ENCODE measurements at places on chromosomes 7 and 10.
A peak's percentile ranks its signal among the peaks of the same experiment; 100 is the strongest.

- DNase-seq: no peak
Measured at GRCh38 chr7:89857767-89858166, 296.5 kb upstream of the STEAP1 start.

DNA sequence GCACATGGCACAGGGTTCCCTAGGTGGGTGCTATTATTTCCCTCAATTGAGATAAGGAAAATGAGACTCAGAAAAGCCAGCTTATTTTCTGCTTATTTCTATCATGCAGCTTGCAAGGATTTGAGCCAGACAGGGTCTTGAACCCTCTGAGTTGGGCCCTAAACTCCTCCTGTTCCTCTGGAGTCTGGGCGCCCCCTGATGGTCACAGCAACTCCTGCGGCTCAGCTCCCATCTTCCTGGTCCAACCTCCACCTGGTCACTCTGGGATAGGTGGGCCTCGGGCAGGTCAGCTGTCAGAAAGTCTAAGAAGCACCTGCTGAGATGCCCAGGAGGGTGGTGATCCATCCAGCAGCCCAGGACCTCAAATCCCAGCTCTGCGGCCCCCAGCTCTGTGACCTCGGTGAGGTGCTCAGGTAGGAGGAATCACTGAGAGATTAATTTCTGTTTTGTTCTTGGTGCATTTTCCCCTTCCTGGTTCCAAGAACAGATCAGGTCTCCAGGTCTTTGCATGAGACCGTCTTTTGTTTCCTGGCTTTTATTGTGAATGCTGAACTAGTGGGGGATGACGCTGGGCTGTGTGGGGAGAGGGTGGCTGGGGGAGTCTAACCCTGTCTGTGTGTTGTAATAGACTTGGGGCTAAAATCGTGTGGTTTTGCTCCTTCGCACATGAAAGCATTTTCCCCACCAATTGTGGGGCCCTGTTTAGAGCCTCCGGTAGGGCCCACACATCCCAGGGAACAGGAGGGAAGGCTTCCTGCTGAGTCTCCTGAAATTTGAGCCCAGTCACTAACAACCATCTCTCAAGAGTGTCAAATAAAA lies 32.8 kb downstream of the TMEM130 start:
- DNase-seq: no peak

DNA sequence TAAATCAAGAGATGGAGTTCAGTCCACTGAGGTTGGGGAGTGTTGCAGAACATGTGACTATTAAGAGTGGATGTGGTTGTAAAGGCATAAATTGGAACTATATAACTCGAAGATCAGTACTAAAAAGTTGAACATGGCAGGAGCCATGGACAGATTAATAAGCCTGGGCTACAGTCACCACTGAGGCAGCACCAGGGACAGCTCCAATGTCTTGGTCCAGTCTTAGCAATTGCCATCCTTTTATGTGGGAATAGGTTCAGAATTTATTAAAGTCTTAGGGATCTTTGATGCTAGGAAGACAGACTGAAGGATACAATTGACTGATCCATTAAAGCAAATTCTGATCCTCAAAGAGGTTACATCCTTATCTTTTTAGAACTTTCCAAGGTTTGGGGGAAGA lies 156.6 kb downstream of the ADRA2A start:
- no peak for DNase-seq

GRCh38 chr10:63374991-63375390 lies 90.8 kb downstream of the JMJD1C start:
- DNase-seq: no peak

DNA sequence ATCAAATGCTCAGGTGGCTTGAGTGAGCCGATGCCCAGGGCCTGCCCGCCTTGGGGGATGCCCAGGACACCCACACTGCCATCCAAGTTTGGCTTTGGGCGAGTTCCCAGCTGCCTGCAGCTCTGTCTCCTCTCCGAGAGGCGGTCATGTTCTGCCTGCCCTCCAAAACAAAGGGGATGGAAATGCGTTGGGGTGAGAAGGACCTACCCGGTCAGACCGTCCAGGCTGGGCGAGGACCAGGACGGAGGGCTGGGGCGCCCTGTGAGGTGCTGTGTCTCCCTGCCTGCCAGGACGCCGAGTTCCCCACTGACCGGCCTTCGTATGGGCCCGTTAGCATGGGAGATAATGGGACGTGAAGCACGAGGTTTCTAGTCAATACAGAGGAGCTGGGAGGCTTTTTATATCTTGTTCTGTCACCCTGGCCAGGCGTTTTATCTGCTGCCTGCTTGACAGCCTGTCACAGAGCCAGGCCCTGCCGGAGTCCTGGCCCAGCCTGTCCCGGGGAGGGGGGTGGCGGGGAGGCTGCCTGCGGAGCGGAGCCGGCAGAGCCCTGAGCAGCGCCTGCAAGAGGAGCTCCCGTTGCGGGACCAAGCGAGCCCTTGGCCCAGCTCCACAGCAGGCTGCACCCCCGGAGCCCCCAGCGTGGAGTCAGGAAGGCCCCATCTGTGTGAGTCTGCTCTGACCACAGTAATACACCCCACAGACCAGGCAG lies 22.0 kb upstream of the ELFN1 start:
- DNase-seq: no peak

DNA sequence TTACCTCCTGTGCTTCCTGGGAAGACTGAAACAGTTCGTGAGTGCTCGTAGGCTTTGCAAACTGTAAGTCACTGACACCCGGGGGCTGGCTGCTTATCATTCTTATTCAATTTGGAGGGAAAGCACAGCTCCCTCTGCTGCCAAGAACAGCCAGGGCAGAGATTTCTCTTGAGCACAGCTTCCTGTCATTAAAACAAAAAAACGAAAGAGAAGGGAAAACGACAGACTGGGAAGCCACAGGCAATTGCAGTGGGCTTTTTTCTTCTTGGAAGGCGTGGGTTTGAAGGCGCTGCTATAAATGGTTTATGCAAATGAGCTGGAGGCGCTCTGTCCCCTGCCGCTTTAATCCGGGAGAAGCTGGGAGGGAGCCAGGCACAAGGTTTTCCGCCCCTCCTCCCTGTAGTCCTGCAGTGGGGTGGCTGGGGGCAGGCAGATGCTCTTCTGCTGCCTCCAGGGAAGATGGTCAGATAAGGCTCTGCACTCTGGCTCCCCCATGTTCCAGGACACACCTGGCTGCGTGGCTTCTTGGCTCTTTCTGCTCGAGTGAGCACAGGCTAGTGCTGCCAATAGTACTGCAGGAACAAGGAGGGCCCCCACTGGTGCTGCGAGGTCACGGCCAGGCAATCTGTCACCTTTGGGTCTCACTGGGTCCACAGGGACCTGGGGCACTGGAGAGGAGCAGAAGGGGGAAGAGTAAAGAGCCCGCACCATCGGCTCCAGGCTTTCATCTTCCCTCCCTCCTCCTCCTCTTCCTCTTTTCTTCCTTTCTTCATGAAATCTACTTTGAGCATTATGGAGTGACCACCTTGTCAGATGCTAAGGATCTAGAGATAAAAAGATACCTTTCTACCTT lies 49.5 kb downstream of the NEURL1 start:
- peak; percentile 41 for DNase-seq

GRCh38 chr7:36690514-36691187 lies 33.6 kb downstream of the AOAH start:
- DNase-seq: no peak

GRCh38 chr7:116024826-116025809 lies 5.4 kb downstream of the TFEC start:
- DNase-seq: no peak

- DNase-seq: no peak
Measured at GRCh38 chr10:29603223-29603896, 31.4 kb downstream of the SVIL start.

DNA sequence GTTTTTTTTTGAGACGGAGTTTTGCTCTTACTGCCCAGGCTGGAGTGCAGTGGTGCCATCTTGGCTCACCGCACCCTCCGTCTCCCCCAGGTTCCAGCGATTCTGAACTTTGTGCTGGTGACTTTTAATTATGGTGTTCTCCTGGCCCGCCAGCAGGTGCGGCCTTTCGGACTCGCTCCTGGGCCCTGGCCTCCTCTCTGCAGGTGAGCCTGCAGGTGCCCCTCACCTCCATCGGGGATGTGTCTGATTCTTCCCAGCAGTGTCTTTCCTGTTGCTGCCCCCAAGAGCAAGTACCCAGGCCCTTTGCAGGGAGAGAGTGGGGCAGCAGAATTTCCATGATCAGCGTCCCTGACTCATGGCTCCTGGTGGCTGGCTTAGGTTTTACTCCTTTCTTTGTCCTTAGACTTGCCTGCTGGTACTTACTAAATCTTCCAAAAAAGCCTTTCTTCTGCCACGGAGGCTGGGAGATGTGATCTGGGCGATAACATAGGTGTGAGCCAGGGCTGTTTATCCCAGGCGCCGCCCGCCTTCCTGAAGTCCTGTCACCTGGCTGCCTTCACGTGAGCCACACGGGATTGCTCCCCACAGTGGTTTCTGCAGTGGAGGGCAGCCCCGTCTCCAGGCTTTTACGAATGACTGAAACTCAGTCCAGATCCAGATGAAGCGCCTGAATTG lies 10.7 kb downstream of the WIPI2 start:
- no peak for DNase-seq

DNA sequence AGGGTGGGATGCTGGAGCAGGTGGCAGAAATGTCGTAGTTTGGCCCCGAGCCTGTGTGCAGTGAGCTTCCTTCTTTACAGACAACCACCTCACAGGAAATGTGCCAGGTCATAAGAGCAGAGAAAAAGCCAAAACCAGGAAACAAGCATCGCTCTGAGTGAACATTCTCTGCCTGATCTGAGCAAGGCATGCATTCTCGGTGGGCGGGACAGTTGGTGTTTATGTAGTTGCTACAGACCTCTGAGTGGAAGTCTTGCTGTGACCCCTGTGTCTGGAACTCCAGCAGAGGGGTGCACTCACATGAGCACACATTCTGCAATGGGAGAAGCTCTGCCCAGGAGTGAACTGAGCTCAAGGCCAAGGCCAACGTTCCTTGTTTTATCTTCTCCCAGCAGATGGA lies 230.1 kb downstream of the TCERG1L start:
- no peak for DNase-seq

DNA sequence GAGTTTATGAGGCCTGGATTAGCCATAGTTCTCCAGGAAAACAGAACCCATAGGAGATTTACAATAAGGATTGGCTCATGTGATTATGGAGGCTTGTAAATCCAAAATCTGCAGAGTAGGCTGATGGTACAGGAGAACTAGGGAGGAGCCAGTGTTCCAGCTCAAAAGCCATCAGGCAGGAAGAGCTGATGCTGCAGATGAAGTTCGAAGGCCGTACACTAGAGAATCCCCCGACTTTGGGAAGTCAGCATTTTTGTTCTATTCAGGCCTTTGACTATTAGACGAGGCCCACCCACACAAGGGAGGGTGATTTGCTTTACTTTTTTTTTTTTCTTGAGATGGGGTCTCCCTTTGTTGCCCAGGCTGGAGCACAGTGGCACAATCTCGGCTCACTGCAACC lies 37.6 kb downstream of the KIN start:
- no peak for DNase-seq

GRCh38 chr7:68429411-68430117 lies 1168.7 kb upstream of the AUTS2 start:
- DNase-seq: no peak

DNA sequence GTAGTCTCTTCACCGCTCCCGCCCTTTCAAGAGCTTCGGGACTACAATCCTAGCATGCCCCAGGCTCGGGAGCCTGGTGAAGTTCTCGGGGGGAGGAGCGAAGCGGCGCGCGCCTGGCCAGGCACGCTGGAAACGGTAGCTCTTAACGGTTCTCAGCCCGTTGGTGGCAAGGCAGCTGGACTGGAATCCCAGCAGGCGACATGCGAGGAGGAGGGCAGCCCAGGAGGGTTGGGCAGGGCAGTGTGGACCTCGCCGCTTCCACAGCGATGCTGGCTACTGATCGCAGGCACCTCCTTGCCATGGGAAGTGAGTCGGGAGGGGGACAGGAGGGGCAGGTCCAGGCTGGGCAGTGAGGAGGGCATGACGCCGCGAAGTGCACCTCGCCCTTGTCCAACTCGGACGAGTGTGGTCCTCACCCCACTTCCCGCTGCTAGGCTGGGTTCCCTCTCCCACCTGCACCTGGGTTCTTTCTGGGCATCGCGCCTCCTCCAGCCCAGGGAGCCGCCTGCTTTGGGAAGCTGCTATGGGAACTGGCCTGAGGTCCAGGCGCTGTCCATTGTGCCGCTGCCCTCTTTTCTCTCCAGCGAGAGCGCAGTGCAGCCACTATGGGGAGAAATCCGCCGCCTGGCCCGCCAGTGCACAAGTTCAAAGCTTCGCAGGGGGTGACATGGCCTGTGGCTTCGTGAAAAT lies 367.8 kb upstream of the NUPR2 start:
- DNase-seq: no peak

DNA sequence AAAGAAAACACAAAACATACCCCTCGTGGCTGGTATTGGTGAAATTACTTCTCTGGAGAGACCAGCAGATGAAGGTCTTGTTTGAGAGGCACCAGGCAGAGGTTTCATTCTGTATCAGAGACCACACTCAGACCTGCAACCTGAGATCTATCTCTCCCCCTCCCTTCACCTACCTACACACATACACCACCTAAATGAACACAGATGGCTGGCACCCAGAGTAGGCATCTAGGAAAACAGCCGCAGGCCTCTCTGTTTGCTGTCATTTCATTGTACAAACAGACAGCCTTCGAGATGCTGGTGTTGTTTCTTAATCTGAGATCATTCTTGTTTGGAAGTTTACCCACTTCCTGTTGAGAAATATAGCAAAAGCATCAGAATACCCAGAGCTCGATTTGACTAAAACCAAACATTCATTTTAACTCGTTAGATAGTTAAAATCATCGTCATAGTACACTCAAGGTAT lies 173.9 kb upstream of the SLC25A13 start:
- no peak for DNase-seq

- DNase-seq: no peak
Measured at GRCh38 chr10:5500162-5500670, 846 bp upstream of the CALML5 start.

- DNase-seq: no peak
Measured at GRCh38 chr10:20635570-20635969, 261.5 kb downstream of the NEBL start.

DNA sequence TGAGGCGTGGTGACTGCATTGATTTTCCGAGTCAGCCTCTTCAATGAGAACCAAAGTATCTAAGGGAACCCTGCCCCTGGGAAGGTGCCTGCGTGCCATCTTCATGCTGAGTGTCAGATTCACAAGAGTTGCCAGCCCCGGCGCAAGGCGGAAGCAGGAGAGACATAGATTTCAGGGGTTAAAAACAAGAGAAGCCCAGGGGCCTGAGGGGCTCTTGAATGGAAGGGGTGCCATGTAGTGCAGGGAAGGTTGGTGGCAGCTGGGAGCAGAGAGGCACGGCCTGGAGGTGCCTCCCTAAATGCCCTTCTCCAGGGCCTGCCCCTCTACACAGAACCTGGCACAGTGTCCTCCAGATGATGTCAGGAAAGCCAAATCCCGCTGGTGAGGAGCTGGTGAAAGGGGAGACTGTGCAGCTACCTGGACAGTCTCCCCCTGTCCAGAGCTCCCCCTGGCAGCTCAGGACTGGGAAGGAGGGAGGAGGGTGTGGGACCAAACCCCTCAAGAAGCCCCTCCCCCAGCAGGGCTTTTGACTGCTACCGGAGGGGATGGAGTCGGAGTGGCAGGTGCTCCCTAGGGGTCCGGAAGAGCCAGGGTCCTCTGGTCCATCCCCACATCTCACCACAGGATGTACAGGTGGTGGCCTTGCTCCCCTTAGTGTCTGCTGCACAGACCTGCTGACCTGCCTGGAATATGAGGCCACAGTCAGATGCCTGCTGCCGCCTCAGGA lies 137.9 kb downstream of the TCERG1L start:
- no peak for DNase-seq

GRCh38 chr7:142859829-142860228 lies 5.0 kb downstream of the EPHB6 start:
- DNase-seq: no peak
